ENCODE measurements at places on chromosomes 7 and 10.

- no peak for DNase-seq
These were observed 11.7 kb downstream of the NOBOX start for GRCh38 chr7:144391823-144392255.

DNA sequence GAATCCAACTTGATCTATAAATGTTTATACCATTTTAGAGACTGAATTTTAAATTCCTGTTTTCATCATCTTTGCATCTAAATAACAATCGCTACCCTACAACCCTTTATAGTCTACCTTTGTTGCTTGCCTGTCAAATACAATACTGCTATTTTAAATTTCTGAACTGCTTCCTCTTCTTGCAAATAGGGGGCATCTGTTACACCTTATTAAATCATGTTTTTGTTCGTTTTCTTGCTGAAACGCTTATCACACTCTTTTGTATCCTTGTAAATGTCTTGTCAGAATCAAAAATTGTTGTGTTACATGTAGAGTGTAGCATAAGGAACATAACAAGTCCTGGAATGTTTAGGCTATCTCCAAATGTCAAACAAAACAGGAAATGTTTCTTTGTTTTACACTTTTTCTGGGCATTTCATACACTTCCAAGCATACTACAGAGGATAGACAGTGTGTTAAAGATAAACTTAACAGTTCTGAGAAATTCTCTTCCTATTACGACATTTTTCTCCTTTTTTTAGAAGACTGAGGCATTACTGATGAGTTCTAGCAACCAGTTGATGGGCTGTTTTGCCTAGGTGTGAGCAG is 281.3 kb downstream of the GPR158 start:
- no peak for DNase-seq

DNA sequence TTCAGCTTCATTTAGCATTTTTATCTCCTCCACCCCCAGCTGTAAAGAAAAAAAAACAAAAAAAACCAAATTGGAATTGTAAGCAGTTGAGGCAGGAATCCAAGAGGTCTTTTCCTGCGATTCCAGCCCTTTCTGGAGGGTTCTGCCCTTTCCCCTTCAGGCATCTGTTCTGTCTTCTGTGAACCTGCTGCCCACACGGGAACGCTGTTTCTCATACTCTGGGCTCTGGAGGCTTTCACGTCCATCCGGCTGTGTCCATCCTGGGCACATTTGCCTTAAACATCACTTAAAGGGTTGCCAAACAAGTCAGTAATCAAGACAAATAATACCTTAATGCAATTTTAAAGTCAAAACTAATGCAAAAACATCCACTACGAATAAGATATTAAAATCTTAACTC is 302.8 kb upstream of the PITRM1 start:
- DNase-seq: no peak

DNA sequence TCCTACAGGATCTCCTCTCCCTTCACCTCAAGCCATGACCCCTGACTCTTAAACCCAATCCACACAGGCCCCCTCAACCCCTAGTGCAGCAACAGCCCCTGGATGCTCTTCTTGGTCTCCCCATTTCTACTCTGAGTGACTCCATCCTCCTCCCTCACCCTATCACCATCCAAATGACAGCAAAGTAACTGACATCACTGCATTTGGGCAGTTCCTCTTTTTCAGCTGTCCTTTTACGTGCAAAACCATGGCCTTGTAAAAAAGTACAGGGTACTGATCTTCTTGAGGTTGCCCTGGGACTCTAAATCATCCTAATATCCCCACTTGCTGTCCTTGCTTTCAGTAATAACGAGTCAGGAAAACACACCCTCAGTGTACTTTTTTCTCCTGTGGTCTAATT is 454.9 kb downstream of the ADRA2A start:
- no peak for DNase-seq

DNA sequence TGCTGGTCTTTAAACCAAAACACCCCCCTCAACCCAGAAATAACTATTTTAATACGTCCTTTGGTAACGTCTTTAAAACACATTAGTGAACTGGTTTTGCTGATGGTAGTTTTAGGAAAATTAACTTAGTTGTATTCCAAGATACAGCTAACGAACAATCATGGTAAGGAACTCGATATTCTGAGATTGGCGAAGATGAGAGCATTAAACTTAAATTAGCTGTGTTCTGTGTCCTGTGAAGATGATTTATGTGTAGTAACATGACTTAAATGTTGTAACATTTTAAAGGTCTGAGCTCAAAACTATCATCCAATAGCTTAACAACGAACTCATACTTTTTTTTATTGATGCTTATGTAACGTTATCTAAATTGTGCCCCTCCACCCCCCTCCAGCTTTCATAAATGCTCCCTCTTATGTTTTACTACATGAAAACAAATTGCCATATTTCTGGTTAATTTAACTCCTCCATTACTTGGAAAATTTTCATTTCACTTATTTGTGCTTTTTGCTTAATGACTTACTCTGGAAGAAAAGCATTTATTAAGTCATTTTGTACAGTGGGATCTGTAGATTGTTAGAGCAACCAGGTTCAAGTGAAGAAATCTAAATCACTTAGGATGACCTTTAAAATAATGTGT is 1.7 kb downstream of the SDK1 start:
- DNase-seq: no peak

GRCh38 chr7:149790146-149790548 is 16.8 kb upstream of the ZNF467 start:
- peak; percentile 14 for DNase-seq

- DNase-seq: no peak
These were observed 196.2 kb downstream of the PLXNA4 start for GRCh38 chr7:132380059-132380458.

DNA sequence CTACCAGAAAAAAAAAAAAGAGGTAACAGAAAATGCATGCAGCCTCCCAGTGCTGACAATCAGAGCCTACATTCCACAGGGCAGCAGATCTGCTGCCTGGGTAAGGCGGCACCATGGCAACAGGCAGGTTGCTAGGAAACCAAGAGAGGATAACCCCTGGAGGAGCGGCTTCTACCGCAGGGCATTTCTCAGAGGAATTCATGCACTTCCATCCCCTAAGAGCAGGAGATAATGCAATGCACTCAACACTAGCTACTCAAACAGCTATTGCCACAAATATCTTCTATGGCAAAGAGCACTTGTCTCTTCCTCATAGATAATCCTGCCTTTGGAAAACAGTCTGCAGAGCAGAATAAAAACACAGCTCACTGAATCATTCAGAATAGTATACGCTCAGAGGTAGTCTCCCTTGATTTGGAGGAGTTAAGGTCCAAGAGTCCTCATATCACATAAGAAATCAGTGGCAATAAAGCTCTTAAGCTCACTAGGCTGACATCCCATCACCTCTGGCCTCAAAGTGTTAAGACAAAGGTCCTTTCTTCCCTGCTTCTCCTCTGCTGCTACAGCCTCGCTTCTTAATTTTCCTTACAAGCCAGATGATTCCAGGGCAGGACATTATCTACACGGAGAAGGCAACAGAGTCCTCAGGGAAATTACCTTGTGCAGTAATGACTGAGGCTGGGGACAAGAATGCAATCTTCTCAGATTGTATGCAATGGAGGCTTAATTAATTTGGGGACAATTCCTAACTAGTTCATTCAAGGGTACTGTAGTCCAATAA is 10.7 kb downstream of the PSAP start:
- DNase-seq: no peak

- DNase-seq: peak; percentile 78
These were observed 97.1 kb downstream of the RGS10 start for GRCh38 chr10:119445311-119445934.

DNA sequence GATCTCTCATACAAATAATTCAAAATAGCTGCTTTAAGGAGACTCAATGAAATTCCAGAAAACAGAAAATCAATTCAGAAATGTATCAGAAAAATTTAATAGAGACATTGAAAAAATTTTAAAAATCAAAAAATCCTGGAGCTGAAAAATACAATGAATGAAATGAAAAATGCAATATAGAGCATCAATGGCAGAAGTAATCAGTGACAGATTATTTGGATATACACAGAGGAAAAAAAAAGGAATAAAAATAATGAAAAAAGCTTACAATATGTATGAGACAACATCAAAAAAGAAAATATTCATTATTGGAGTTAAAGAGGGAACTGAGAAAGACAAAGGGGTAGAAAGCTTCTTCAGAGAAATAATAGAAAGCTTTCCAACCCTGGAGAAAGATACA is 122.9 kb upstream of the KLF14 start:
- no peak for DNase-seq

DNA sequence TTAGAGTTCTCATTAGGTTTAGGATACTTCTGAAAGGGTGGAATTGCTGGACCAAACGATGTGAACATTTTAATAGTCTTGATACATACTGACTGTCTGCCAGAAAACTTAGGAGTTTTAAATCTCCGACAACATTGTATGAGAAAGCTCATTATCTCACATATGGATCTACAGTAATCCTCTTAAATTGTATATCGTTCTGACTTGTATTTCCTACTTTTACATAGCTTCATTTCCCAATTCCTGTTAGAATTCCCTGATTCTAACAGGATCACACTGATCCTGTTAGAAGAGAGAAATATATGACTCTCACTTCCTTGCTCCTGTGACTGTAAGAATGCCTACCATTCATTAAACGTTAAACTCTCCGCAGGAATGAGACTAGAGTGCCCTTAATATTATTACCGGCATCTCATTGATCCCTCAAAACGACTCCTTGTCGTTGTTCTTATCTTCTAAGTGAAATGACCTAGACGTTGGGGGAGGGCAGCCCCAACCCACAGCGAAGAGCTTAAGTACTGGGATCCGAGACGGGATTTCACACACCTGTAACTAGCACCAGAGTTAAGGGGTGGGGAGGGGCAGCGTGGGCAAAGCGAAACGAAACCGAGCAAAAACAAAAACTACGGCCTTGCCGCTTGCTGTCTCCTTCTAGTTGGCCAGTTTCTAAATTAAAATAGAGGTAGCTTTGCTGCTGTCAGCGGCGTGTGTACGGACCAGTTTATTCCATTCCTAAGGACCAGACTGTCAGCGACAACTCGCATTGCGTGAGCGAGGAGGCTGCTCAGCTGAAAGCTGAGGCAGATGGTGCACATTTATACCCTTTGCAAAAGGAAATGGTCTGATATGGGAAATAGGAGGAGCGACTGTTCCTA is 678 bp upstream of the TMEM106B start:
- DNase-seq: no peak

- peak; percentile 64 for DNase-seq
These were observed 561 bp upstream of the HNRNPF start for GRCh38 chr10:43409385-43410109.

GRCh38 chr7:1137517-1138167 is 22.4 kb downstream of the ZFAND2A start:
- no peak for DNase-seq

GRCh38 chr10:16948361-16948760 is 131.1 kb upstream of the RSU1 start:
- peak; percentile 2 for DNase-seq

DNA sequence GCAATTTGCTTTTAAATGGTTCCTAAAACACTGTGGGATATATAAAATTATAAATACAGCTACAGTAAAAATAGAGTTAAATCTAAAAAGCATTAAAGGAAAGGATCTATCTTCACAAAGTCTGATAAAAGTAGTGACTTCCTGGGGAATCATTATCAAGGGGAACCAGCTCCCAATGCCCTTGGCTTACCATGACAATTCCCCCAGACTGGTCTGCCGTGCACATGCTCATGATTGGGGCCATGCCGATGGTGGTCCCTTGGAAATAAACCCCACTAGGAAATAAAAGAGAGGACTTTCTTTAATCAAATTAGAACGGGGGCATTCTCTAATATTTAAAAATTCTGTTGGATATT is 201.8 kb downstream of the FANK1 start:
- DNase-seq: no peak

GRCh38 chr7:133437544-133437943 is 184.7 kb downstream of the EXOC4 start:
- DNase-seq: no peak

GRCh38 chr10:3987143-3987974 is 202.3 kb upstream of the KLF6 start:
- DNase-seq: no peak

GRCh38 chr7:159198016-159198724 is 53.5 kb upstream of the VIPR2 start:
- peak; percentile 34 for DNase-seq

DNA sequence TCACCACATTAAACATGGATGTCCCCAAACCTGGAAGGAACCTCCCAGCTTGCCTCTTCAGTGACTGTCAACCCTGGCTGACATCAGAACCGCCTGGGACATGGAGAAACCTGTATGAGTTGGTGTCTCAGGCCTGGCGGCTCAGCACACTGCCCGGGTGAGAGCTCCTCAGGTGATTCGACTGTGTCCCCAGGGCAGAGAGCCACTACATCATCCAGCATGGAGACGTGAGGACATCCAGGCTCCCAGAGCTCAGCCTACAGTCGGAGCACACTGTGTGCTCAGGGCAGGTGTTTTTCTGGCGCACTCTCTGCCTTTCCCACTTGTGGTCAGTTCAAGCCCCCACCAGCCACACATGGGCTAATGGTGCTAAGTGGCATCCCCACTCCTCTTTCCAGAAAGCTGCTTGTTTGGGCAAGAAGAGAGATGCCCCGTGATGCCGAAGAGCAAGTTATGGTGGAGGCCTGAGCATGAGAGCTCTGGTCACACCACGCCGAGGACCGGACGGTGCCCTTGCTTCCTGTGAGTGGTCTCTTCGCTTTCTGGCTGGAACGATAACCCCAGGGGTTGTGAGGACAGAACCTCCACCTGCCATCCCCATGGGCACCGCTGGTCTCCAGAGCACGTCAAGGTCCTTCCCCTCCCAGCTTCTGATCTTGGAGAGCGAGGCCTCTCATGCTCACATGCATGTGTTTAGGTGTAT is 38.5 kb downstream of the AMZ1 start:
- no peak for DNase-seq

DNA sequence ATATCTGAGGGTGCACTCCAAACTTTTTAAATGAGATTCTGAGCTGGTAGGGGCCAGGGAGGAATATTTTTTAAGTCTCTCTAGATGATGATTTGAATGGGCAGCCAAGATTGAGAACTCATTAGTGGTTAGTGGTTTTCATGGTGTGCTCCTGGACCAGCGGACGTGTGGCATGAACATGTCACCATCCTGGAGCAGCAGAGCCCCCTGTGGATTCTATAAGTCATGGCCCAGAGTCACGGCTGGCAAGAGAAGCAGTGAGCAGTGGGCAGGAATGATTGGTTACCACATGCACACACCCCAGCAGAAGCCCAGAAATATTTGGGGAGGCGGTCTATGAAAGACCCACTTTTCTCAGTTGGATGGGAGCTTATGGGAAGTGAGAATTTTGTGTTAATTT is 21.2 kb upstream of the UCN3 start:
- DNase-seq: peak; percentile 32

DNA sequence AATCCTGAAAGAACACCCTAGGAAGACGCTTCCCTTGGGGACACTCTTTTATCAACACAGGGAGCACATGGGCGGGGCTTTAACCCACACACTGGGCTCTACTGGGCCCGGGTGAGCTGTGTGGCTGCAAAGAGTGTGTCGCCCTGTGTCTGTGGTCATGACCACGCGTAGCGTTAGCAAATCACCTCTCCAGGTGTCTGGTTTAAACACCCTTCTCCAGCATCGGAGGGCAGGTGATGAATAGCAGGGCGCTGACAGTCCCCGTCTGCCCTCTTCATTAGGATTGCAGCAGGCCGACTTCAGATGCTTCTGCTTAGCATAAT is 127.7 kb downstream of the ADARB2 start:
- DNase-seq: no peak
